ENCODE measurements at places on chromosomes 6 and 20. TPM values are rescaled to one million over a fixed set of nuclear protein-coding genes. Genes with fewer than 3 reads are reported as not detected.

The SLC17A3 gene
- not detected for total RNA-seq

The CDH22 gene
- 0.07 TPM for total RNA-seq

The SIRPG gene
- 35.9 TPM for total RNA-seq

The SPDEF gene
- 0.24 TPM for total RNA-seq

The OR12D3 gene
- not detected for total RNA-seq

All from activated naive CD4-positive, alpha-beta T cell treated with anti-CD3 and anti-CD28 coated beads for 36 hours (primary cell).